ENCODE measurements at places on chromosomes 3 and 15.

DNA sequence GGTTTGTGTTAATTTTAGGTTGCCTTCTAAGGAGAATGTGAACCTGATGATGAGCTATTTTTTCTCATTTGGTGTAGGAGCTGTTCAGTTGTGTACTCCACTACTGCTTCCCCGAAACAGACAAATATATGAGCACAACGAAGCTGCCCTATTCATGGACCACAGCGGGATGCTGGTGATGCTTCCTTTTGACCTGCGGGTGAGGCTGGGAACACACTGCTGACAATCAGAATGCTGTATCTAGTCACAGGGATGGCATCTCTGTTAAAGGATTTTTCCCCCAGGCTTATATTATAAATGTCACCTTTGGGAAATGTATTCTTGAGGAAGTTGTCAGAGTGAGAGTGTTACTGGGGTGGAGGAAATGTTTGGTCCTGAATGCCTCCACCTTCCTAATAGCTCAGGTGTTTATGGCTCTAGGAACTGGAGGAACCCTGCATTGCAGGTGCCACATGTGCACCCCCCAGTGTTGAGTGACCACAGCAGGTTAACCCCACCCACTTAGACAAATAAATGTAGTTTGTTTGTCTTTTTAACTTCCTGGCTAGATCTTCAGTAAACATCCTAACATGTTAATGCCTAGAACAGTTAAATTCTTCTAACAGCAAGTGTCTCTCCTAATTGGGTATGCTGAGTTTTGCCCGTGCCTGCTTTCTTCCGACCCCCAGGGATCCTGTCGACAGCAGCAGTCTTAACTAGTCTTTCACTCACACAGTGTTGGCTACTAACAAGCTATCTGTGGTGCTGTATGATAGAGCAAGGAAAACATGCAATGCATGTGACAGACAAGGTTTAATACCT, 35.7 kb downstream of the SRP14 start:
- no peak for DNase-seq

GRCh38 chr3:146590521-146590920, 14.6 kb downstream of the PLSCR5 start:
- DNase-seq, result no peak

- no peak for DNase-seq
Measured at GRCh38 chr3:123765475-123766128, 118.5 kb downstream of the MYLK start.

- no peak for DNase-seq
Measured at GRCh38 chr3:52262447-52262846, 16.0 kb downstream of the WDR82 start.

- no peak for DNase-seq
Measured at GRCh38 chr15:87547470-87548181, 708.9 kb downstream of the NTRK3 start.

- no peak for DNase-seq
Measured at GRCh38 chr15:92097474-92098178, 244.1 kb downstream of the SLCO3A1 start.

DNA sequence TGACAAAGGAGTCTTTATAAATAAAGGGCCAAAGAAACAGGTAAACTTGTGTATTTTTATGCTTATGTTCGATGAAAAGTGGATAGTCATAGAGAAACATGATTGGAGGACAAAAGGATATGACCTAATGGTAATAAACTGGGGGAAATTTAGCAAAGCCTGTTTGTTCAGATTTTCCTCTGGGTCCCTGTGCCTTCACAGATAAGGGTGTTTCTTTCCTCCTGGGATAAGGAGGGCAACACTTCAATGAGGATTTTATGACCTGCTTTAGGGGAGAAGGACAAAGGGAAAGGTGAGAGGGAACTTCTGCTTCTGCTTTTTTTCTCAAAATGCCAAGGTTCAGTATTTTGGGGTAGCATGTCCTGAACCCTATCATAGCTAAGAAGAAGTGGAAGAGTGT, 531.3 kb upstream of the ALCAM start:
- no peak for DNase-seq

- DNase-seq, result no peak
Measured at GRCh38 chr3:106263546-106263945, 394.7 kb upstream of the CBLB start.

- DNase-seq, result no peak
Measured at GRCh38 chr3:169964176-169964575, 2.4 kb upstream of the SEC62 start.

DNA sequence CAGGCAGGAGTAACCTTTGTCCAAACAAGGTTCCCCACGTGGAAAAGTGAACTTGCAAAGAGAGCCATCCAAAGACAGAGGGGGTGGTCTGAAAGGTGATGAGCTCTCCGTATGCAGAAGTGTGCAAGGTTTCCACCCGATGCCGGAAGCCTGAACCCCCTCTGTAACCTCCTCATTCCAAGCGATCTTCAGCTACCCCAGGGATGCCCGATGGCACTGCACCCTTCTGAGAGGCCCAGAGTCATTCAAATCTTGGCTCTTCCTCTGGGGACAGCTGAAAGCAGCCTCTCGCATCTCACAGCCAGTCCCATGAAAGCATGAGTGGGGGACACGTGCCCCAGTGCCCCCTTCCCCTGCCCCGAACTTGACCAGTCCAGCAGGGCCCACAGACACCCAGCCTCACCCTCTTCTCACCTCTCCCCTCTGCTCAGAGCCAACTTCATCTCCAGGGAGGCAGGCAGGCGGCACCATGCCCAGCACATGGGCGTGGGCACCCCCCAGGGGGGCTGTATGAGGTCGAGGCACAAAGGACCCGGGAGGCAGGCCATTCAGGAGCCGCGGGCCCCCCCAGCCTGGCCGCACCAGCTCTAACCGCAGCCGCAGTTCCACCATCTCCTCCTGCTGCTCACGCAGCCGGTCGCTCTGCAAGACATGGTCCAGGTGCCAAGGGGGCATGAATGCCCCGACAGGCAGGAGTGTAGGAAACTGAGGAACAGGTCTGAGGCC, 8.7 kb downstream of the KIF7 start:
- no peak for DNase-seq

DNA sequence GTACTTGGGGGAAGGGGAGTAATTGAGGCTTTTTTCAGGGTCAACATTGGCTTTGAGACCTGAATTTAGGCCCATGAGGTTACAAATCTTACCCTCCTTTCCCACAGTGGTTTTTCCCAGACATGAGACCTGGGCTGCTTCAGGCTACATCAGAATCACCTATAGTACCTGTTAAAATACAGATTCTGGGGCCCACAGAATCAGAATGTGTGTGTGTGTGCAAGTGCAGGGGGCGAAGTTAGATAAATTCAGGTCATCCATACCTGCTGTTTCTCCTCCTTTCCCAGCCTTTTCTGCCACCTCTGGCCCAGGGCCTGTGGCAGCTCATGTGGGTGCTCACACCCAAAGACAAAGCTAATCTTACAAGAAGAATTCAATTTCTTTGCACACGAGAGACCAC, 110.5 kb downstream of the RAB11A start:
- no peak for DNase-seq

DNA sequence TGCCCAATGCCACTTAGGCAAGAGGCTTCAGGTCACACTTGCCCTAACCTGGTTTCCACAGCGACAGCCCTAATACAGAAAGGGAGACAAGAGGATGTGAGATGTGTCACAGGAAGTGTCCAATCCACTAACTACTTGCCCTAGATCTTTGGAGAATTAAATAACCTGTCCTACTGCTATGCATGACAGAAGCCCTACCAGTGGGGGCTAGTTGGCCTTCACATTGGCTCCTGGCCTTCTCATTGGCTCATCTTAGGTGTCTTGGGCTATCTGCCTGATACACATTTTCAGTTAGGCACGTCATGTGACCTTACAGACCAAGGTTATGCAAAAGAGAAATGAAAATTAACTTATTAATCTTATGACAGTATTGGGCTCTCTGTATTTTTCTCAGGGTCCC, 449.9 kb downstream of the FHIT start:
- no peak for DNase-seq

- DNase-seq, result no peak
Measured at GRCh38 chr15:44147636-44148035, 47.4 kb downstream of the FRMD5 start.

DNA sequence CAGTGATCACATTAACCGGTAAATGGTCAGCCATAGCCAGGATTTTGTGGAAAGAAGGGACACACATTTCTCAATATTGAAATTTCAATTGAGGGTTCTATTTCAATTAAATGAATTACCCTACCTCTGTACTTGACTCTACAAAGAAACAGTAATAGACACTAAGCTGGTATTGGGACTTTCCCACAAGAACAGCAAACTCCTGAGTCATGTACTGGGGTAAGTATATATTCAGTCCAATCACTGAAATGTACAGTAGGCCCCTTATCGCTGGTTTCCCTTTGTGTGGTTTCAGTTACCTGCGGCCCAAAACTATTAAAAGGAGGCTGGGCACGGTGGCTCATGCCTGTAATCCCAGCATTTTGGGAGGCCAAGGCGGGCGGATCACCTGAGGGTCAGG, 17.6 kb downstream of the ASB14 start:
- DNase-seq, result no peak

DNA sequence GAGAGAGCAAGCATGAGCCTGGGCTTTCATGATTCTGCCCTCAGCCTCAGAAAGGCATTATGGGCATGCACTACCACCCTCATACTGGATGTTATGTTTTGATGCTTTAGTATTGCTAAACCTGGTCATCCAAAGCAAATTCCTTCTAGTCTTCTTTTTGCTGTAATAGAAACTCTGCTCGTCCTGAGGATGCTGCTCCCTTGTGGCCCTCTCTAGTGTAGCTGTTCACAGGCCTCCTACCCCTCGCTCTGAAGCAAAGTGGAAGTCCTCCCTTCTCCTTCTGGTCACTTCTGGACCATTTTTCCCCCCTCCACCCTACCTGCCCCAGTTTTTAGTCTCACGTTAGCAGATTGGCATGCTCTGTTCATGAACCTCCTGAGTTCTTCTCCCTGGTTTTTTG, 22.9 kb upstream of the CCNL1 start:
- DNase-seq, result no peak

GRCh38 chr3:72418856-72419255, 429.4 kb downstream of the SHQ1 start:
- DNase-seq, result no peak

GRCh38 chr15:41337047-41337446, 4.4 kb downstream of the NUSAP1 start:
- no peak for DNase-seq

DNA sequence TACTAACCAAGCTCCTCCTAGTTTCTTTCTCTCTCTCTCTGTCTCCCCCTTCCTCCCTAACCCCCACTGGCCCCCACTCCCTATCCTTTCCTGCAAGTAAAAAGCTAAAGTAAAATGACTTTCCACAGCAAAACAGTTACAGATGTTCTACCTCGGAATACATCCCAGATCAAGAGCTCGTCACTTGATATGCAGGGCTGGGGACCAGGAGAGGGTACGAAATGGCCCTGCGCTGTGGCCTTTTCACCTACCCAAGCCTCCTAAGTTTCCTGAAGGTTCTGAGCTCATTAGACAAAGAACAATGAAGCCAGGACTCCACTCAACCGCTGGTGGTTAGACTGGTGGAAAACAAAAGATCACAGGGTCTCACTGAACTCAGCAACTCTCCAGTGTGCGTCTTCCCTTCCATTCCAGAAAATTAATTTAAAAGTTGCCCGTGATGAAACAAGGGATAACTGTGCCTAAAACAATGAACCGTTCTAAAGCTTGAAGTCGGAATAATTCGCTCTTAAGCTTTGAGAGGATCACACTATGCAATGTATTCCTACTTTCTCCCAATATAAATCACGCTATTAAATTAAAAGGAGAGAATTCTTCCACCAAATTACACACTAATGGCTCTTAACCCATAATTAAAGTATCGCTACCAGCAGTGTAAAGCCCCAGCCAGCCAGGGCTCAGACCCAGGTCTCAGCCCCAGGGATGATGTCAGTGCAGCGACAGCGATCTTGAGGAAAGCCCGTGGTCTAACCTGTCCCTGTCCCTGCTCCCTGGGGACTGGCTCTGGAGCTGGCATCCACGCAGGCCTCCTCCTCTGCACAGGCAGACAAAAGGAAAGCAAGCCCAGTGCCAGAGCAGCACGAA, 5.0 kb downstream of the VGLL4 start:
- no peak for DNase-seq

GRCh38 chr3:2198776-2199279, 100.2 kb downstream of the CNTN4 start:
- no peak for DNase-seq

GRCh38 chr3:172560026-172560425, 36.8 kb upstream of the TNFSF10 start:
- no peak for DNase-seq

DNA sequence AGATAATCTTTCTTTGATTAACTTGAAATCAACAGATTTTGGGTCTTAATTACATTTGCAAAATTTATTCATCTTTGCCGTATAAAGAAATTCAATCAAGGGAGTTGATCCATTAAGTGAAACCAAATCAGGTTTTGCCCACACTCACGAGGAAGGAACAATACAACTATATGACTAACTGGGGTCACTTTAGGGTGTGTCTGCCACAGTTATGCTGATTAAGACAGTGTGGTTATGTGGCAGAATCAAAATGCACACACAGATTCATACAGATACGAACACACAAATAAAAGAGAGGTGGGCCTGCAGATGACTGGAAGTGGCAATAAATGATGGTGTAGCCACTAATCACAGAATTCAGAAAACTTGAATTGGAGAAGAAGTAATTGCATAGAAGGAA, 543.5 kb downstream of the GABRG3 start:
- no peak for DNase-seq

DNA sequence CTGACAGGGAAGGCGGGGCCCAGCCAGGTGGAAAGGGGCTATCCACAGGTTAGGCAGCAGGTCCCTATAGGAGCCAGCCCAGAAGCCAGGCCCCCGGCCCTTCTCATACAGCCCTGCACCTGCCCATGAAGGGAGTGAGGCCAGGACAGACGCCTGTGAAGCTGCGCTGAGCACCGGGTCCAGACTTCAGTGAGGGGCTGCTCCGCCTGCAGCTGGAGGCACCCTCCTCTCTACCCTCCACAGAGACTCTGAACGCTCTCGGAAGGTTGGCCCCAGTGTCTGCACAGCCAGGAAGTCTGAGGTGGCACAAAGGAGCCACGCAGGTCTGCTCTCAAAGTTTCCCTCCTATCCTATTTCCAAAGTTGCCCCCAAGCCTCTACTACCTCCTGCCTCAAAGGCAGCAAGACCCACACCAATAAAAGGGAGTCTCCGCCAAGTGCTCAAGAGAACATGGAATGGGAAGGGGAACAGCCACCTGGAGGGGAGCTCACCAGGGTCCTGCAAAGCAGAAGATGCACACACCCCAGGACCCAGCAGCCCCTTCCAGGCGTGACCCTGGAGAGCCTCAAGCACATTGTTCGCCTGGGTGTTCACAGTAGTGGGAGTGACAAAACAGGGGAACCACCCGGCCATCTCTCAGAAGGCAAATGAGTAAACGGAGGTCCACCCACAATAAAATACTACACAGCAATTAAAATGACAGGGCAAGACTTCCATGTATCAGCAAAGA, 19.5 kb downstream of the XXYLT1 start:
- DNase-seq, result no peak

GRCh38 chr3:77682162-77682561, 642.3 kb downstream of the ROBO2 start:
- no peak for DNase-seq

DNA sequence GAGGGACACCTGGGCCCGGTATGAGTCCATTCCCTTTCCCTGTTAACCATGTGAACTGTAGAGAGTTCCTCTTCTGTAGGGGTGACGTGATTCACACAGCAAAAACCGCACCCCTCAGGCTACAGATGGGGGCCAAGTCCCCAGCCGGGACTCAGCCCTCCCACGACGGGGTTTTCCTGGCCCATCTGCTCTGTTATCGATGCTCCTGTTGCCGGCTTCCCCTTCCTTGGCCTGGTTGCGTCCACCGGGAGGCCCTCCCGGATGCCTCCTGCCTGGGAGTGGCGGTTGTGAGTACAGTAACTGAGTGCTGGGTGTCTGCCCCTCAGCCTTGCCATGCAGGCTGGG, 817 bp upstream of the PLXNA1 start:
- DNase-seq, result no peak

GRCh38 chr15:38687775-38688495, 123.3 kb upstream of the RASGRP1 start:
- no peak for DNase-seq
